Nephron progenitor cell (in vitro differentiated cells): ENCODE measurements at places on chromosomes 3 and 15.
A peak's percentile ranks its signal among the peaks of the same experiment; 100 is the strongest.

DNA sequence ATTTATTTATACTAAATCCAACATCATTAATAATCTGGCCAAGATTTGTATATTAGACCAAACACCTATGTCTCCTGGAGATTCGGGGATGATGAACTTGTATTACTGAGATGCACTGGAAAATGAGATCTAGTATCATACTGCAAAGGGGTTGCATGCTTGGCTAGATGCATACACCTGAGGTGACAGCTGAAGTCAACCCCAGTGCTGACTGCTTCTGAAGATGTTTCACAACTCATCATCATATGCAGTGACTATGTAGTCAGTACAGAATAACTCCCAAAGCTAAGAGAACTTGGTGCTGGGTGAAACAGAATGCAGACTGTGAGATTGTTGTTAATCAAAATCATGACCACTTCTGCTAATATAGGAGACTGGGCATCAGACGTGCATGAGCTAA, 1114.2 kb downstream of the NSUN3 start:
- DNase-seq = no peak

- DNase-seq = peak; percentile 71
Measured at GRCh38 chr3:184716622-184717398, 4.9 kb upstream of the MAGEF1 start.

- DNase-seq = no peak
Measured at GRCh38 chr15:81023483-81024264, 23.0 kb downstream of the TLNRD1 start.

DNA sequence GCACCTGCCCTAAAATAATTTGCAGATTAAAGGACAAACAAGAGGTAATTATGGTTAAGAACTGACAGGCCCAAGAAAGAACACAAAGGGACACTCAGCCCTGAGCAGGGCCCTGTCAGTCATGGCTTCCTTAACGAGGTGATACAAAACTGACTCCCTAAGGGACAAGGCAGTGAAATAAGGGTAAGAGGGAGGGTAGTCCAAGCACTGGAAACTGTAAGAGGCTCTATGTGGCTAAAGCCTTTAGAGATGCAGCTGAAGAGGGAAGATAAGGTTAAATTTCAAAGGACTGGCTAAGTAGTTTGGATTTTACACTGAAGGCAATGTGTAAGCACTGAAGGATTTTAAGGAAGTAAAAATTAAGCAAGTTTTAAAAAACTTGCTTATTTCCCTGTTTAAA, 3.9 kb downstream of the ATR start:
- DNase-seq = no peak

GRCh38 chr15:69834761-69835160, 263.0 kb downstream of the TLE3 start:
- no peak for DNase-seq

DNA sequence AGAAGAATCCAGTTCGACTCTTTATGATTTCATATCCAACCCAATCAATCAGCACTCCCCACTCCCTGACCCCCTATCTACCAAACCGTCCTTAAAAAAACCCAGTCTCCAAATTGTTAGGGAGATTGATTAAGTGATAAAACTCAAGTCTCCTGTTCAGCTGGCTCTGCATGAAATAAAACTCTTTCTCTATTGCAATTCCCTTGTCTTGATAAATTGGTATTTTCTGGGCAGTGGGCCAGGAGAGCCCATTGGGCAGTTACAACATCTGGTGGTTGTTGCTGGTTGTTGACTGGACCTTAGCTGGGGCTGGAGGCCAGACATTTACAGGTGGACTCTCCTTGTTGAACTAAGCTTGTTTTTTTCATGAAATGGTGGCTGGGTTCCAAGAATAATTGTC, 642.3 kb downstream of the ROBO2 start:
- DNase-seq = no peak

GRCh38 chr3:134464689-134465365, 21.0 kb downstream of the ANAPC13 start:
- DNase-seq = no peak

DNA sequence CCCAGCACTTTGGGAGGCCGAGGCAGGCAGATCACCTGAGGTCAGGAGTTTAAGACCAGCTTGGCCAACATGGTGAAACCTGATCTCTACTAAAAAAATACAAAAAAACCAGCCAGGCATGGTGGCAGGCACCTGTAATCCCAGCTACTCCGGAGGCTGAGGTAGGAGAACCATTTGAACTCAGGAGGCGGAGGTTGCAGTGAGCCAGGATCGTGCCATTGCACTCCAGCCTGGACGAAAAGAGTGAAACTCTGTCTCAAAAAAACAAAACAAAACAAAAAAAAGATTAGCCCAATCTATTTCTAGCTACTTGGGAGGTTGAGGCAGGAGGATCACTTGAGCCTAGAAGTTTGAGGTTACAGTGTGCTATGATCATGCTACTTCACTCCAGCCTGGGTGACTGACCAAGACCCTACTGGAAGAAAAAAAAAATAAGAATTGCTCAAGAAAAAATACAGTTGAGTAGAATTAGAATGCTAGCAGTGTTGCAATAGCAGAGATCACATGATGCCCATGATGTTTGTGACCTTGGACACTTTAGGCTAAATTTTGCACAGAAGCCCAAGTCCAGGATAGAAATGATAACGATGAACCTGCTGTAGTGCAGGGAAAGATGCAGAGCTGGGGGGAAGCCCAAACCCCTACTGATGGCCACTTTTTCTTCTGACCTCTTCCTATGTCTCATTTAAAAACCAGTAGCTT, 162.2 kb downstream of the LPP start:
- DNase-seq = no peak

DNA sequence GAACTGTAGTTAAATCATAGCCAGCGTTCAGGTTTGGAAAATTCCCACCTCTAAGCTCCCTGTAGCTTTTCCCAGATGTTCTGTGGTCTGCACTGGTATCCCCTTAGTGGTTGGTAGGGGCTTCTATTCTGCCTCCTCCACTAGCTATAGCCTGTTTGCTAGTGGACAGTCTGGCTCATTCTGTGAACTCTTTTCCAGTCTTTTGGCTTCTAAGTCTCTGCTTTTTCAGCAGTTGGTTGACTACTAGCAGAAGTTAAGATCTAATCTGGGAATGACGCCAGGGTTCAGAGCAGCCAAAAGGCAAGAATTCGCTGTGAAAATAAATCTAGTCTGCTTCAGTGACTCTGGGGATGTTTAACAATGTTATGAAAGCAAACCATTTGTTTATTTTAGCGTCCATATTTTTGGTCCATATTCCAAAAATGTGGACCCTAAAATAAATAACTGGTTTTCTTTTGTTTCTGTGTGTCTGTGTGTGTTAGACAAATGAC, 73.7 kb upstream of the WDR72 start:
- no peak for DNase-seq

GRCh38 chr3:58799271-58799670, 132.7 kb upstream of the FAM3D start:
- DNase-seq = no peak

DNA sequence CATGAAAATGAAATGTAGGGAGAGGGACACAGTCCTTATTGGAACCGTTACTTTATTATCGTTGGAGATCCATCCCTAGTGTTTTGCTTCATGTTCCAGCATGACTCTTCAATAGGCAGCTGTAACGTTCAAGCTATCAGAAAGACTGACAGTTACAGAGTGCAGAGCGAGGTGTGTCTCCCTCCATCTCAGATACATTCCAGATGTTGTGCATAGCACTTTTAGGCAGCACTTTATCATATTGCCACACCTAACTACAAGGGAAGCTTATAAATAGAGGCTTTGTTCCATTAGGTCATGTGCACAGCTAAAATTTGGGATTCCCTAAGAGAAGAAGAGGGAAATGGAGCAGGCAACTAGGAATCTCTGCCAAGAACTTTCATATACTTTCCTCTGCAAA, 1009.6 kb downstream of the ROBO2 start:
- DNase-seq = no peak

- DNase-seq = no peak
Measured at GRCh38 chr3:131067983-131068382, 41.3 kb downstream of the NEK11 start.

DNA sequence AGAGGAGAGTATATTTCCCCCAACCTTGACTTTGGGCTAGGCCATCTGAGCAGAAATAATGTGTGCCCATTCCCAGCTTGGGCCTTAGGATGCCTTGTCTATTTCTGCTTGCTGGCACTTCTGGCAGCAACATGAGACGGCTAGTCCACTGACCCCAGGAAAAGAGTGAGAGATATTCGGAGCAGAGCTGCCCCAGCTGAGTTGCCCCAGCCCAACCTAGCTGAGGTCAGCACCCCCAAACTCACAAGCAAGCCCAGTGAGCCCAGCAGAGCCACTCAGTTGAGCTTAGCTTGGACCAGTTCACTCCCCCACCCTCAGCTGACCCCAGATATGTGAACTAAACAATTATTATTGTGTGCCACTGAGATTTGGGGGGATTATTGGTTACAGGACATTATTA, 20.2 kb downstream of the ITGA11 start:
- no peak for DNase-seq

DNA sequence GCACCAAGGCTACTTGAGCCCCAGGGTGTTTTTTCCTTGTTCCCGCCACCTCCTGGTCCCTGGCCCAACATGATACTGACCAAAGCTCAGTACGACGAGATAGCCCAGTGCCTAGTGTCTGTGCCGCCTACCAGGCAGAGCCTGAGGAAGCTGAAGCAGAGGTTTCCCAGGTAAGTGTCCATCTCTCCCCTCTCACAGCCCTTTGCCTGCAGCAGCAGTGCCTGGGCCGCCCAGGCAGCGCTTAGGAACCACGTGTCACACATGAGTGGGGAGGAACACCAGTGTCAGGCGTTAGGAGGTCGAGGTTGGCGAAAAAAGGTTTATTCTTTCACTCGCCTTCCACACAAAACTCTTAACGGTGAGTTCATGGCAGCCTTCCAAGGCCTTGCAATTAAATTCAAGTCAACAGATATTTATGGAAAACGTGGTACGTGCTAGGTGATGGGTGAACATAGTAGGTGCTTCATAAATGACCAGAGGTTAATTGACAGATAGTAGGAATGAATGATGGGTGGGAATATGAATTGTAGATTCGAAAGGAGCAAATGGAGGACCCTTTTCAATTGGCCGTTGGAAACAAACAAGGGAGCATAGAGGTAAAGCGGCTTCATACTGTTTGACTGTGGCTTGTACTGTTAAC, 486 bp downstream of the CDIN1 start:
- no peak for DNase-seq

DNA sequence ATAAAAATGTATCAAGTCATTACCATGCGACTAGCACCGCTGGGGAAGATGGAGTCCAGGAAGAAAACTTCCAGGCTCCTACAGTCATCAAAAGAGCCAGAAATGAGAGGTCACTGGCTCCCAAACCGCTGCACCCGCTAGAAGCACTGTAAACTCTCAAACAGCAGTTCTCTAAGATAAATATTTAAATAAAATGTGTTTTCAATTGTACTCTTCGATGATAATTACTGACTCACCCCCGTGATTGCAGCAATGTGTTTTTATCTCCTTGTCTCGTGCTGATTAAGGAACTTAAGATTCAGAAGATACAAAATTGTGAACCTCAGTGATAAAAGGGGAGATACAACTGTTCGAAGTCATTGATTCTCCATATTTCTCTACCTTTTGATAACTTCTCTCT, 45.8 kb upstream of the FOXP1 start:
- DNase-seq = no peak

- no peak for DNase-seq
Measured at GRCh38 chr3:104947943-104948342, 418.8 kb upstream of the ALCAM start.

DNA sequence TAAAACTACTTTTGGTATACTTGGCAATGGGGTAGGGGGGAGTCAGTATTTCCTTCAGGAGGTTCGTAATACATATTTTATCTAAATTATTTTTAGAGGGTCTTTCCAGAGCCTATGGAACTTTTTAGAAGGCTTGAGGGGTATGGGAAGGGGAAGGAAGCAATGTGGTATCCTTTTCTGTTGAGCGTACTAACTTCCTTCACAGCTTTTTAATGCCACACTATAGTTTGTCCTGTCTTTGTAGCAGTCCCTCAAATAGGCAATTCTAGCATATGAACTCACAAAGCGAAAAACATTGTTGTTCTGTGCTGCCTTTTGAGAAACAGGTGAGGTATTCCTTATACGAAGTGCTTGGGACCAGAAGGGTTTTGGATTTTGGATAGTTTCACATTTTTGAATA, 22.3 kb upstream of the P2RY13 start:
- no peak for DNase-seq

GRCh38 chr3:185935465-185936272, 2.1 kb downstream of the TRA2B start:
- DNase-seq = no peak

- peak; percentile 25 for DNase-seq
Measured at GRCh38 chr15:55694652-55695150, 48.3 kb downstream of the PRTG start.

GRCh38 chr3:196694202-196694638, 17.8 kb downstream of the CEP19 start:
- DNase-seq = no peak

DNA sequence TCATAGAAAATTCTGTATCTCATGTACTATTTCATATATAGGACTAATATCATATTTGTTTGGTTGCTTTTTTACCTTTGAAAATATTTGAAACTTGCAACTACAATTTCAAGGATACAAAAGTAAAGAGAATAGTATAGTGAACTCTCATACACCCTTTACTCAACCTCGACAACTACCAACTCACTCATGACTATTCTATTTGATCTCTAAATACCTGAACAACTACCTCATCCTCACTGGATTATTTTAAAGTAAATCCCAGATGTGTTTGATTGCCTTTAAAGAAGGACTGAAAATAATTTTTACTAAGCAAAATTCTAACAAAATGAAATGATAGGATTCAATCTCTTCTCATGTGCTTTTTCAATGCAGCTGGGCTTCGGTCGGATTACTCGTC, 12.1 kb downstream of the TMPRSS7 start:
- no peak for DNase-seq

GRCh38 chr3:187777331-187777941, 32.2 kb upstream of the BCL6 start:
- DNase-seq = no peak
